CD8-positive, alpha-beta T cell (primary cell): ENCODE measurements at places on chromosomes 13 and 19. TPM values are rescaled to one million over a fixed set of nuclear protein-coding genes. Genes with fewer than 3 reads are reported as not detected.
A peak's percentile ranks its signal among the peaks of the same experiment; 100 is the strongest.

DNA sequence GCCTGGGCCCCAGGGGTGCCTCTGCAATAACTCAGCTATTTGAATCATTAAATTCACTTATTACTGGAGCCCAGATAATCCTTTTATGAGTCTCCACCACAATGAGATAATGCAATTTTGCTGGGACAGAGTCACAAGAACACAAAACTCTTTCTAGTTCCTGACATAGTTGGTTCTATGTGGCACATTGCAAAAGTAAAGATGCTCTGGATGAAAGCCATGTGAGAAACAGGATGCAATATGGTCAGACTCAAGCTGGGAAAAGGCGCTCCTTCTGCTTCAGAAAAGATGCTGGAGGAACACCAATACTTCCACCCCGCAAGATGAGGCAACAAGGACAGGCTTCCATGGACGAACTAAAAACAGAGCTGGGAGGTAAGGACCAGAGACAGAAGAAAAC lies 5.7 kb downstream of the ANKRD27 start:
- DNase-seq = no peak

- DNase-seq = no peak
Observed at GRCh38 chr19:28289295-28290063, 923.5 kb downstream of the UQCRFS1 start.

- DNase-seq = no peak
Observed at GRCh38 chr13:44746690-44747089, 170.6 kb upstream of the TSC22D1 start.

GRCh38 chr19:13172346-13173138 lies 22.3 kb downstream of the IER2 start:
- DNase-seq = peak; percentile 87

GRCh38 chr13:41955605-41956004 lies 5.3 kb downstream of the VWA8 start:
- DNase-seq = no peak

GRCh38 chr19:33956941-33957340 lies 160.3 kb downstream of the KCTD15 start:
- DNase-seq = no peak

GRCh38 chr13:27691207-27691606 lies 69.5 kb downstream of the POLR1D start:
- no peak for DNase-seq

- no peak for DNase-seq
Observed at GRCh38 chr19:18284712-18285360, 3.4 kb upstream of the JUND start.

- DNase-seq = no peak
Observed at GRCh38 chr19:51089786-51090185, 7.1 kb upstream of the KLK14 start.

GRCh38 chr19:5225486-5226345 lies 114.9 kb downstream of the PTPRS start:
- no peak for DNase-seq

- peak; percentile 6 for DNase-seq
Observed at GRCh38 chr19:22882797-22883196, 50.7 kb downstream of the ZNF723 start.

DNA sequence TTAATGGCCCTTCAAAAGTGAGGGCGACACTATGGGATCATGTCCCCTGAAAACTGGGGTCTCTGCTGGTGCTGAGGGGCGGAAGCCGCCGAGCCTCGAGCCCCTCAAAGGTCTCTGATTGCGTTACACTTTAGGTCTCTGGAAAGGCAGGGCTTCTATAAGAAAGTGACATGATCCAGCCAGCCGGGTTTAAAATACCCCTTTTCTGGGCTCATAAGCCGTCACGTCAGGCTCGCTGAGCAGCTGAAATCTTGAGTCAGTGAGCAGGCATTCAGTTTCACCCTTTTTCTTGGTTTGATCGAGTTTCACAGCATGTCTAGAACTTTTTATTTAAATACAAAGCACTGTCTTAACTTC lies 600 bp upstream of the HMGB1 start:
- no peak for DNase-seq

GRCh38 chr13:105961438-105961837 lies 574.0 kb downstream of the EFNB2 start:
- DNase-seq = no peak

DNA sequence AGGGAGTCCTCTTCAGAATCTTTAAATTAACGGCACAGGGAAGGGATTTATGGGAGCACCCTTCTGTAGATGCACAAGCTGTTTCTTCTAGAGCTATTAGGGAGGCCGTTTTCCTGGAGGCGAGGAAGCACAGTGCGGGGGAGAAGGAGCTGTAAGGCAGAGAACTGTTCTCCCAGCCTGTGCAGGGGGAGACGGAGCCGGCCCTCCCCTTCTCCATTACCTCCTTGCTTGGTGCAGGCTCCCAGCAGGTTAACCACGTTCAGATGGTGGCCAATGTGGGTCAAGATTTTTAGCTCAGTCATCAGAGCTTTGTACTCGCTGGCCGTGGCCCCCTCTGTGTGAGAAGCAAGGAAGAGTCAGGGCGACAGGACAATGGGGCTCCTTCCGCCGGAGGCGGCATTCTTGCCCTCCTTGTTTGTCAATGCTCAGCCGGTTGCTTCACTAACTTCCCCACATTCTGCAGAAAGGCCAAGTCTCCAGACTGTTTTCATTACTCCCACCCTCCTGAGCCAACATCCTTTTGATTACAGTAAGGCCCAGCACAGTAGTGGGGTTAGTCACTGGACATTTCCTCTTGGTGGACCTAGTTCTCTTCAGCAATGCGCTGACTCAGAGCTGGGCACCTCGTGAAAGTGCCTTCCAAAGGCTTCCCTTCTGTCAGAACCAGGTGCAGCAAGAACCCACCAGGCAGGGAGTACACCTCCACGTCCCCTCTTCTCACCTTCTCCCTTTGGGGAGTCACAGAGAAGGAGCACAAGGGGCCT lies 165.4 kb downstream of the FLT1 start:
- DNase-seq = no peak

- DNase-seq = no peak
Observed at GRCh38 chr13:80437231-80437630, 96.3 kb upstream of the SPRY2 start.

DNA sequence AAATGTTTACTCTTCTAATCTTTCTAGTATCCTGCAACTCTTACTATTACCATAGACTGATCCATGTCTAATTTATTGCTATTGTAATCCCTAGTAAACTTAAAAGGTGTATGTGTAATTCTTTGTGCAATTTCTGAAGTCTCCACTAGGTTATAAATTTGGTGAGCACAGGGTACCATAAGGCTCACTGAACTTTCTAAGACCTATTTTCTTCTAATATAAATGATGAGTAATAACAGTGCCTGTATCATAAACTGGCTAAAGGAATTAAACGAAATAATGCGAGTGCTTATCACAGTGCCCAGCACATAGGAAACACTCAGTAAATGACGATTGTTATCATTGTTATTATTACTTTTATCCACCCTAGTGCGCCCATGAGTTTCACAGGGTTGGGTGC lies 119.1 kb downstream of the KLF12 start:
- peak; percentile 36 for DNase-seq

DNA sequence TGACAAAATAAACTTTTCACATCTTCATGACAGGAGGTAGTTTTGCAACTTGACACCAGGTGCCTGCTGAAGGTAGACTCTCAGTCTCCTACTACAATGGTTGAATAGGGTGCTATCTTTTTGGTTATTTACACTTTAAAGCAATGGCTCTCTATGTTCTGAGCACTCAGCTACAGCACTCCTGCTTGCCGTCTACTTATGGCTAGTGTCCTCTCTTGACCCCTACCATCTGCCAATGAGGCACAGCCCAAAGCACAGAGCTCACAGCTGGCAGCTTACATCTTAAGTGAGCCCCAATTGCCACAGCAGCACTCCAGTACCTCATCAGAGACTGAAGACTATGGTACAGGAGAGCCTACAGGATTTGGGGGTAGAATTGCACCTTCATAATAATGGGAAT lies 11.4 kb downstream of the ZNF708 start:
- no peak for DNase-seq

- DNase-seq = no peak
Observed at GRCh38 chr13:99072356-99072755, 94.5 kb upstream of the DOCK9 start.

DNA sequence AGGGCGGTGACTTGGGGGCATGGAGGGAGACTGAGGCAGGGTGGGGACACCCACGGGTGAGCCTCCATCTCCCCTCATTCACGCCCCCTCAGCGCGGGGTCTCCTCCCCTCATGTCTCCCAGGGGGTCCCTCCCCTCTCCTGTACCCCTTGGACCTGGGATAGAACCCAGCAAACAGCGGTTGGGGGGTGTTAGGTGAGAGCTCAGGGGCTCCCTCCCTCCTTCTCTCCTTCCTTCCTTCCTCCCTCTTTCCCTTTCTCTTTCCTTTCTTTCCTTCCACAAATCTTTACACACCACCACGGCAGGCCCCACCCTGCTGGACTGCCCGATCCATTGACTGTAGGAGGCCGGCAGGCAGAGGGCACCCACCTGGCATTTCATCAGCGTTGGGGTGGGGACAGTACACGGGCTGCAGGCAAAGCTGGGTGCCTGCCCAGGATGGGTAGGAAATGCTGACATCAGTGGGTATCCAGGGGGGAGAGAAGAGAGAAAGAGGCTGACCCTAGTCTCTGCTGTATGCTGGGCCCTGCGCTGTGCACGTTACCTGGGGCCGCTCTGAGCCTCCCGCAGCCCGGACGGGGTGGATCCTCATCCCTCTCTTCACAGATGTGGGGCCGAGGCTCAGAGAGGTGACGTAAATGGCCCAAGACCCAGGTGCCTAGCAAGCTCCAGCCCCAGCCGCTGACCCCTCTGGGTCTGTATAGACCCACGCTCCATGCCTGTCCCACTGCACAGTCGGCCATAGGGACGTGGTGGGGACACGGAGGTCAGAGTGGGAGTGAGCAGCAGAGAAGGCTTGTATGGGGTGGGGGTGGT lies 3.5 kb downstream of the SSC5D start:
- DNase-seq = no peak

The GIPR gene
- 10.7 TPM for total RNA-seq

The TMEM238 gene
- 13.4 TPM for total RNA-seq

The ZNF836 gene
- total RNA-seq = 22.1 TPM

The PCP2 gene
- 1.7 TPM for total RNA-seq

The TEKTIP1 gene
- total RNA-seq = 6.4 TPM

The TTC9B gene
- total RNA-seq = not detected

The POU4F1 gene
- 0.05 TPM for total RNA-seq

The ACTN4 gene
- 110 TPM for total RNA-seq

The MBD3L3 gene
- total RNA-seq = not detected

The ADAMTS10 gene
- total RNA-seq = 81.9 TPM
